Astrocyte of the hippocampus (primary cell): ENCODE measurements at places on chromosomes 7 and 10.

- DNase-seq: peak; percentile 39
Measured at GRCh38 chr7:128217030-128217805, 23.9 kb upstream of the LEP start.

DNA sequence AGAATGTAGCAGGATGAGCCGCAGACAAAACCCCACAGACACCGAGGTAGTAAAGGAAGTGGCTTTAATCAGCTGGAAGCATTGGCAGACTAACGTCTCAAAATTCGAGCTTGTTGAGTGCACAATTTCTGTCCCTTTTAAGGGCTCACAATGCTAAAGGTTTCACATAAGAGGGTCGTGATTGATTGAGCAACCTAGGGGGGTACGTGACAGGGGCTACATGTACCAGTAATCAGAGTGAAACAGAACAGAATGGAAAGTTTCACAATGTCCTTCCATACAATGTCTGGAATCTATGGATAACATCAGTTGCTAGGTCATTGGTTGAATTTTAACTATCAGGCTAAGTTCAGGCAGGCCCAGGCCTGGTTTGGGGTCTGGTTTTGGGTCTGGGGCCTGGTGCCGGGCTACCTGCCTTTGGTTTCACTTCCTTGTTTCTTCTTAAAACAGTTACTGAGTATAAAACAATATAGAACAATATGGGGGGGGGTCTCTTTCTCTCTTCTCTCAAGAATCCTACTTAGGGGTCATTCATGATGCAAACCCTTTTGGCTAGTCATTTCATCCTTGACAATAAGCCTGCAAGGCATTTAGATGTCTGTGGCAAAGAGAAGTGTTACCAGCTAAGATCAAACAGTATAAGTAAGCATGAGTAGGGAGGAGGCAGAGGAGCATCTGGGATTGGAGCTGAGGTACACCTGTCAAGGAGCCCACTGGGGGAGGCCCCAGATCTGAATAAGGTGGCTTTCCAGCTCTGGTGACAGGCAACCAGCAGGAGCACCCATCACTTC is 364.1 kb downstream of the TNS3 start:
- no peak for DNase-seq

GRCh38 chr10:14742382-14742781 is 32.3 kb downstream of the FAM107B start:
- no peak for DNase-seq

DNA sequence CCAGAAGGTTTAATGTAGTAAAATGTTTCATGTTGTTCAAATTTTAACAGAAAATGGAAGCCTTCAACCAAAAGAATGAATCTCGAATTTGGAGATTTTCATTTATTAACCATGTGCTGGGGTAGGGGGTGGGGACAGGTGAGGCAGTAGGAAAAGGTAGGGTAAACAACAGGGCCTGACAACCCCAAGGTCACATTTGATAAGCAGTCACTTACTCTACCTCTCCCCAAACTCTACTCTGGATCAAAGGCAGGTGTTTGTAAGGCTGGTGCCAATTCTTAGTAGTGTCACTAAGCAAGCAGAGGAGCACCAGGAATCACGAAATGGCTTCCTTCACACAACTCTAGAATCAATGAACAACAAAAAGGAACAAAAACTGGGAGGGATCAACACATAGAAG is 138.0 kb downstream of the ZFAND4 start:
- no peak for DNase-seq

DNA sequence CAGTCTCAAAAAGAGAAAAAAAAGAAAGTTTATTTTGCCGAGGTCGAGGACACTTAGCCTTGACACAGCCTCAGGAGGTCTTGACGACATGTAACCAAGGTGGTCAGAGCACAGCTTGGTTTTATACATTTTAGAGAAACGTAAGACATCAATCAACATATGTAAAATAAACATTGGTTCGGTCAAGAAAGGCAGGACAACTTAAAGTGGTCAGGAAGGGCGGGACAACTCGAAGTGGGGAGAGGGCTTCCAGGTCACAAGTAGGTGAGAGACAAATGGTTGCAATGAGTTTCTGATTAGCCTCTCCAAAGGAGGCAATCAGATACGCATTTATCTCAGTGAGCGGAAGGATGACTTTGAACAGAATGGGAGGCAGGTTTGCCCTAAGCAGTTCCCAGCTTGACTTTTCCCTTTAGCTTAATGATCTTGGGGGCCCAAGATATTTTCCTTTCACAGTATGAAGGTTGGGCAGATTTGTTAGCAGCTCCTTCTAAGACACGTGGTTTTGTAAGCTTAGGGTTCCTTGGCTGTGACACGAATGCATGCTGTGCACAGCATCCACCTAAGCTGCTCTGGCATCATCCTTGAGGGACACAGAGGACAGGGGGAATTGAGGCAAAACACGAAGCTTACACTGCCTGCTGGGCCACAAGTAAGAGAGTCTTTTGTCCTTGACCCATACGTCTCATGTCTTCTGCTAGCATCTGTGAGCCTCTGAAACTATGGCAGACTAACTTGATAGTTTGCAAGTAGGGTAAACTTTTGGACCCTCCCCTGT is 3.3 kb upstream of the VDAC2 start:
- DNase-seq: no peak
